ENCODE measurements at places on chromosomes 5 and 9. TPM values are rescaled to one million over a fixed set of nuclear protein-coding genes. Genes with fewer than 3 reads are reported as not detected.

DNA sequence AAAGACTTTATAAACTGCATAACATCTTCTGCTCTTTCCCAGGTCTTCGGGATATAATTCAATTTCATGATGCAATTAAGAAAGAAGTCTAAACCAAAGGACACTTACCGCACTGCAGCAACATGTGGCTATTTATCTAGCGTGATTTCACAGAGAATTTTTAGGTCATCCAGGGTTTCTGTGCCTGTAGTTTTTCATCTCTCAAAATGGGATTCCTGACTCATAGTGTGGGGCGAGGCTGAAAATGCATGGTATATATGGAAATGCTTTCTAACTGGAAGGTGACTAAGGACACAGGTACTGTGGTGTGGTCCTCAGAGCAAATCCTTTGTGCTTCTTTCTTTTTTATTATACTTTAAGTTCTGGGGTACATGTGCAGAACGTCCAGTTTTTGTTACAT, 557.7 kb upstream of the KLF4 start:
- no peak for DNase-seq

GRCh38 chr9:26373616-26374015, 519.0 kb downstream of the CAAP1 start:
- DNase-seq = no peak

GRCh38 chr5:134135091-134135655, 20.7 kb downstream of the TCF7 start:
- no peak for DNase-seq

The SH3TC2 gene
- 77.4 TPM for total RNA-seq

- DNase-seq = no peak
Observed at GRCh38 chr9:70496244-70496643, 81.8 kb upstream of the KLF9 start.

DNA sequence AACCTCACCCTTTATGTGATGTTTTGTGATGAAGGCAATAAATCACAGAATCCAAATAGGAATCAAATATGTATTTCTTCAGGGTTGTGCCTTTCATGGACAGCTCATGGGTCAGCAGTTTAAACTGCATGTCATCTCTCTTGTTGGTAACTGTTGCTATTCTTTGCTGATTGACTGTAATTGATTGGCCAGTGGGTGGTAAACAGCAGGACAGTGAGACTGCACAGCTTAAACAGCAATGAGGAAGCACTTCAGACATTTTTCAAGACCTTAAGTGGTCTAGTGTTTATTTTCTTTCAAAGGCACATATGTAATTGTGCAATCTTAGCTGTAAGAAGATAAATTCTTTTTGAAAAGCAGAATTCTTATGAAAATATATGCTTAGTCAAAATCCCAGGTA, 260.5 kb downstream of the COX7C start:
- no peak for DNase-seq

DNA sequence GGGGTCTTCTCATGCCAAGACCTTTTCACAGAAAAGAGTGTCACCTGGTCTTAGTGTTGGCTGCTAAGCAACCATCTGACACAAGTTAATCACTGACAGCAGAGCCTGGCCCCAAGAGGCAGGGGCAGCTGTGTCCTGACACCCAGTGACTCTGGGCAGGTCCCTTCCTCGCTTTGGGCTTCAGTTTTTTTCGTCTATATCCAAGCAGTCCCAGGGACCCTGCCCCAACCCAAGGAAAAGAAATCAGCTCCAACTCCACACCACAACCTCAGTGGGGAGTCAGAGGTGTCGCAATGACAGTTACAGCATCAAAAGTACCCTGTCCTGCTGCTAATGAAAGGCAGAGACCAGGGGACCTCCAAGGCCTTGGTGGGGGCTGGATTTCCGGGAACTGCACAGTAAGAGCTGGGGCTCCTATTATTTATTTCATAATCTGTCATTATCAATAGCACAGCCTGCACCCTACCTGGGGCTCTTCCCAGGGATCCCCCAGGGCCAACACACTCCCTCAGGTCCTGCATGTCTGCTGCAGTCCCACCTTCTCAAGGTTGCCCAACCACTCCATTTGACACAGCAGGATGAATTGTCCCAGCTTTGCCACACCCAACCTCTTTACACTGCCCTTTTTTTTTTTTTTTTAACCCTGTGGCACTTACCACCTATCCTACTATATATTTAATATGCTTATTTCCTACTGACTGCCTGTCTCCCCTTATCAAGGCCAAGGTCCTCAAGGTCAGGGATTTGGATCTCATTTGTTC, 9.4 kb downstream of the ANKS6 start:
- DNase-seq = no peak

DNA sequence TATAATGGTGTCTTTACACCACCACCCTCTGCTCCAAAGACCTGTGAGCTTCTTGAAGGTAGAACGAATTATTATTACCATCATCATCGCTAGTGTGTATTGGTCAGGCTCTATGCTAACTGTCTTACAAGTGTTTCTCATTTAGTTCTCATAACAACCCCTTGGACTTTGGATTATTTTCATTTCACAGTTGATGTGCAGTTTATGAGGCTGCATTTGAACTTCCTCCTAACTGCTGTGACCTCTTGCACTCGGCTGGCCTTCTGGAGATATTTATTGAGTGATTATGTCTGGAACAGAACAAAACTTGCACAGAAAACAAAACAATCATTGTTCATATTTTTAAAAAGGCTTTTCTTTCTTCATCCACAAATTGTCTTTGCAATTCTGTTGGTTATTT, 306.3 kb upstream of the SGCD start:
- no peak for DNase-seq

DNA sequence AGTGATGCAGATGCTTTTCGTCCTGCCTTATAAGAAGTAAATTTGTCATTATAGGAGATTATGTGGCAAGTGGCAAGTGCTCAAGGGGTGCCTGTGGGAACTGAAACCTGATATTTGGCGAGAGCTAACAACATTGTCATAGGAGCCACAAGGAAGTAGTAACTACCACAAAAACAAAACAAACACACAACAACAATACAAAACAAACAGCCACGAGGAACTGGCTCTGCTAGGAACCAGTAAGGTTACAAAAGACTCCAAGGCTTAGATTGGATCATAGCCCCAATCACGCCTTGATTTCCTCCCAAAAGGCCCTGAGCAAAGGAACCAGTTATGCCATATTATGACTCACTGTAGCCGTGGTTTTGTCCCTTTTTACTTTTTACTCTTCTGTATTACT, 1045.2 kb downstream of the CDH12 start:
- DNase-seq = no peak

The SLC36A3 gene
- total RNA-seq = not detected

GRCh38 chr5:76514292-76514691, 108.9 kb downstream of the F2RL2 start:
- no peak for DNase-seq

DNA sequence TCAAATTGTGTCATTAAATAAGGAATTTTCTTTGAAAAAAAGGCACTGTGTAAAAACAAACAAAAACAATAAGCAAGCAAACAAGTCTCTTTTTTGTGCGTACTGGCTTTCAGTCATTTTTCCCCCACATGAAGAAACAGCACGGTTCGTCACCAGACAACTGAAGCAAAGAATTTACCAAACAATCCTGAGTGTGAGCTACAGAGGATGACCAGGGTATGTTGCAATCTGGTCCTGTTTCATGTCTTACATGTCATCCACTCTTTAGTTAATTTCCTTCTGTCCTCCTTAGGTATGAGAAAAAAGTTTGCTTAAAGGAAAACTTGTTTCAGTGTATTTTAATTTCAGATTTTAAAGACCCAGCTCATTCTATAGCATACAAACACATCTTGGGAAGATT, 1080.7 kb upstream of the NUDT12 start:
- DNase-seq = no peak

GRCh38 chr5:138653502-138653901, 78.3 kb upstream of the HSPA9 start:
- DNase-seq = no peak

Measured in tibial nerve (tissue), 4 donors.